ENCODE measurements at places on chromosomes 7 and 10. TPM values are rescaled to one million over a fixed set of nuclear protein-coding genes. Genes with fewer than 3 reads are reported as not detected.

MINDY3 gene
- 20.2 TPM for total RNA-seq

TFEC gene
- not detected for total RNA-seq

OR9A2 gene
- total RNA-seq: not detected

TRIM73 gene
- 0.50 TPM for total RNA-seq

DNA sequence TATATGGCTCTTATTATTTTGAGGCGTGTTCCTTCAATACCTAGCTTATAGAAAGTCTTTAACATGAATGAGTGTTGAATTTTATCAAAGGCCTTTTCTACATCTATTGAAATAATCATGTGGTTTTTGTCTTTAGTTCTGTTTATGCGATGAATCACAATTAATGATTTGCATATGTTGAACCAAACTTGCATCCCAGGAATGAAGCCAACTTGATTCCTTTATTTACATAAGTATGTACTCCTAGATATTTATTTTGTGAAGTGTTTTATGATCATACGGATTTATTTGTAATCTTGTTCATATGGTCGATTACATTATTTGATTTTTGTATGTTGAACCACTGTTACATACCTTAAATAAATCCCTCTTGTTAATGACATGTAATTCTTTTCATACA, 244.3 kb upstream of the KCND2 start:
- no peak for DNase-seq

BTBD16 gene
- not detected for total RNA-seq

RUFY2 gene
- 7.4 TPM for total RNA-seq

GRCh38 chr7:129307592-129307991, 82.8 kb downstream of the AHCYL2 start:
- DNase-seq: no peak

DNA sequence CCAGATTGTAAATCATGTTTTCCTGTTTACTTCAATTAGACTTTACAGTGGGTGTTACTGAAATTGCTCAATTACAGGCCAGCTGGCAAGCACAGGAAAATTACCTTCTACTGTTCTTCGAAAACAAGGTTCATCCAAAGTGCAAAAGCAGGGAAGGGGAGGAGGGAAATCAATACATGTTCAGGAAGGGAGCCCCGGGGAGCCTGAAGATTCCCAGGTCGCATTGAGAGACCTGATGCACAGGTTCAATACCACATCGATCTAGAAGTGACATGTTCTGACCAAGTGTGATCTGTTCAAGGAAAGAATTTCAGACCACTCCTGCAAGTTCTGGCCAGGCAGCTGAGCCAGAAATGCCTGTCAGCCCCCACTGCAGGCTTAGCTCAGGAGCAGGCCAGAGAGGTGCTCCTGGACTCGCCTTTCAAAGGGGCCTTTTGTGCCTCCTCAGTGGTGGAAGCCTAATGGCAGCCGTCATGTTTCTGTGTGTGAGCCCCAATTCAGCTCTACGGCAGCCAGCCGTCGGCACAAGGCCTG, 35.9 kb downstream of the FAM53B start:
- DNase-seq: no peak

H2BK1 gene
- total RNA-seq: not detected

- DNase-seq: no peak
Observed at GRCh38 chr10:8158193-8159071, 103.9 kb downstream of the GATA3 start.

DNAJC12 gene
- 42.8 TPM for total RNA-seq

DNA sequence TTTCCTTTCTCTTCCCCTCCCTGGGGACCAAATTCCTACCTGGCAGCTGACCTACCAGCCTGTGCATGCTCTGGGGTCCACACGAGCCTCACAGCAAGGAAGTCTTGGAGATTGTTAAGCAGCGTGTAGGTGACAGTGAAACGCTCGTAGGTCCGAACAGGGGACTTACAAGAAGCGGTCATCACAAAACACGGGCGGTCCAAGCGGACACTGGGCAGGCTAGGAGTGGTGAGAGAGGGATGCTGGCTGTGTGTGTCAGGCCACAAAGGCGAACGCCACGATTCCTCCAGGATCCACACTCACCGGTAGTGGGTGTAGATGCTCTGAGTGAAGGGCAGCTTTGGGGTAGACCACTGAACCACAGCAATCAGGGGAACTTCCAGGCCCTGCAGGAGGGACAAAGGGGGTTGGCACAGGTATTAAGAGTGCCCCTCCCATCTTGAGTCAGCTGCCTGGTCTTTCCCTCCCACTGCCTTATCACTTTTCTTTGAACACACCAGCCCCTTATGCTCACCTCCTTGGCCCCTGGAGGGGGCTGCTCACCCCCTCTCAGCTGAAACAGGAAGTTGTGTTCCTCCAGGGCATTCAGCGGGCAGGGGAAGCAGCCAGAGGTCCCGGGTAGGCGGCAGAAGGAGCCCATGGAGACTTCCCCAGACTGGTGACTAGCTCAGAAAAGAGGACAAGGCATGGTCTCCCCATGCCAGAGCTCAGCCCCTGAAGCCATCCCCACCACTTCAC, 2.0 kb downstream of the TRAPPC14 start:
- no peak for DNase-seq

OR2A2 gene
- total RNA-seq: not detected

CLDN12 gene
- 143 TPM for total RNA-seq

DNA sequence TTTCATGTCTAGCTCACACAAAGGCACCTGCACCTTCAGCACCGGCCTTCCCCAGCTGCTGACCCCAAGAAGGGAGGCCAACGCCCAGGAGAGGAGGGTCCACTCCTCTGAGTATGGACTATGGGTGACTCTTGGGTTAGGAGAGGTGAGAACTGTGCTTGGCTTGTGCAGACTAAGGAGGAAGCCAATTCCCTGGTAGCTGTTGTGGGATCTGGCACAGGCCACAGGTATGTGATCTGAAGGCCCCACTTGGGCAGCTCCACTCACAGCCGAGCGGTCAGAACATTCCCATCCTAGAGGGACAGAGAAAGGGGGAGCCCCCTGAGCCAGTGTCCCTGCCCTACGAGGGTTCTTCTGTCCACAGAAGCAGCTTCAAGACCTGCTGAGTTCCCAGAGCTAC, 52.8 kb upstream of the FIGNL1 start:
- no peak for DNase-seq

PSPH gene
- 357 TPM for total RNA-seq

GRCh38 chr7:140230516-140230860, 53.7 kb upstream of the KDM7A start:
- DNase-seq: no peak

IGF2BP3 gene
- 85.6 TPM for total RNA-seq

GRCh38 chr10:61974601-61975390, 73.3 kb downstream of the ARID5B start:
- DNase-seq: peak; percentile 90

DNA sequence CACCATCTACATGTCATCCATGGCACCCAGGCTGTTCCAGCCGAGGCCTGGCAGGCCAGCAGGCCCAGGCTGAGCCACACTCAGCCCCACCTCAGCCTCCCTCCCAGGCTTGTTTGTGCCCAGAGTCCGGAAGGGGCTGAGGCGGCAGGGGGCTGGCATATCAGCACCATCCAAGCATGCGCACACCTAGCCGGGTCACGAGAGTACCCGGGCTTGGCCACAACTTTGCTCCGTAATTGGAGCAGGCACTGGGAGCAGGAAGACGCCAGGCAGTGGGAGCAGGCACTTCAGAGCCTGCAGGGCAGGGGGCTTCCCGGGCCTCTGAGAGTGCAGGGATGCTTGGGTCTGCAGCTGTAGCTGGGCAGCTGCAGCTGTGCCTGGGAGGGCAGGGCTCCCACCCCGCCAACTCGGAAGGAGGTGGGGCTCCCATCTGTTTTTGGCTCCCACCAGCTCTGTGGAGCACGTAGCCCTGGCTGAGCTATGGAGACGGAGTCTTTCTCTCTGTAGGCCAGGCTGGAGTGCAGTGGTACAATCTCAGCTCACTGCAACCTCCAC, 15.2 kb upstream of the TSPAN15 start:
- DNase-seq: no peak

- peak; percentile 22 for DNase-seq
Observed at GRCh38 chr7:159068488-159068811, 76.2 kb downstream of the VIPR2 start.

- peak; percentile 87 for DNase-seq
Observed at GRCh38 chr7:73988197-73988596, 39.8 kb upstream of the ELN start.

LDB3 gene
- 0.88 TPM for total RNA-seq

HMX2 gene
- total RNA-seq: not detected

DNA sequence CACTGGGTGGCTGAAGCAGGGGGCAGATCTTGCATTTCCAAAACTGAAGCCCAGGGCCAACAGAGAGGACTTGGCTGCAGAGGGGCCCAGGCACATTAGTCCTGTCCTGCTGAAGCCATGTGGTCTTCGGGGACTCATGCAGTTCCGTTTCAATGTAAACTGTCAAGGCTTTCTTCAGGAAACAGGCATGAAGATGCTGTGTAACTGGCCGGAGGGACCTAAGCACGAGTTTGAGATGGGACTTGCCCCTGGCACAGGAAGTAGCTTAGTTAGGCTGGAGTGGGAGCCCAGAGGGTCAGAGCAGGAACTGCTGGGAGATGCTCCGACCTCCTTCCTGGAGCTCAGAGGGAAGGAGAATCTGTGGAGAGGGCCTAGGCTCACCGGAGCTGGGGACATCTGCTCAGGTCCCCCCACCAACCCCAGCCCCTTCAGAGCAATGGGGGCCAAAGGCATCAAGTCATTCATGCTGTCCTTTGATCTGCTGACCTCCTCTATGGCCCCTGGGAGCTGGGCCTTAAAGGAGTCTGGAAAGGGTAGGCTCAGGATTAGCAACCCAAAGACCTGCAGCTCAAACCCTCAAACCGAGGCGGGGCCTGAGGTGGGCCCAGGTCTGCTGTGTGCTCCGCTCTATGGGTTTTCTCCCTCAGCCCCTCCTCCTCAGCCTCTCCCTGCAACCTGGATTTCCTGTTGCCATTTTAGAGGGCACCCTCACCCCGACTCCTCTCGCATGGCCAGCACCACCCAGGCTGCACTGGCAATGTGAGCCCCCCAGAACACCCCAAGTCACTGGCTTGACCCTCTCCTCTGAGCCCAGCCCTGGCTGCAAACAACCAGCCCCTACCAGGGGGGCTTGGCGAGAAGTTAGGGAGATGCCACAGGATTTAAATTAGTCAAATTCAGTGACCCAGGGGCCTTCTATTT, 4.4 kb upstream of the MNX1 start:
- no peak for DNase-seq

DNA sequence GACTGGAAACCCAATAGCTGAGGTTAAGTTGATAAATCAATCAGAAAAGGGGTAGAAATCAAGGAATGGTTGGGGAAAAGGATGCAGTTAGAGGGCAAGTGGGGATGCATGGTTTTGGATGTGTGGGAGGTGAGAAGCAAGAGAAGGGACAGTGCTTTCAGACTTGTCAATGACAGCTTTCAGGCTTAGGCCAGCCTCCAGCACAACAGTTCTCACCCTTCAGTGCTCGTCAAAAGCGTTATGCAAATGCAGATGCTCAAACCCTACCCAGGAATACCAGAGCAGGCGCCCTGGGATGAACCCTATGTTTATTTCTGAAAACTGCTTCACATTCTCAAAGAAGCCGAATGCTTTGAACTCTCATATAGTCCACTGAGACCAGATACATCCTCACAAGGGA, 74.0 kb downstream of the AOAH start:
- DNase-seq: no peak

DNA sequence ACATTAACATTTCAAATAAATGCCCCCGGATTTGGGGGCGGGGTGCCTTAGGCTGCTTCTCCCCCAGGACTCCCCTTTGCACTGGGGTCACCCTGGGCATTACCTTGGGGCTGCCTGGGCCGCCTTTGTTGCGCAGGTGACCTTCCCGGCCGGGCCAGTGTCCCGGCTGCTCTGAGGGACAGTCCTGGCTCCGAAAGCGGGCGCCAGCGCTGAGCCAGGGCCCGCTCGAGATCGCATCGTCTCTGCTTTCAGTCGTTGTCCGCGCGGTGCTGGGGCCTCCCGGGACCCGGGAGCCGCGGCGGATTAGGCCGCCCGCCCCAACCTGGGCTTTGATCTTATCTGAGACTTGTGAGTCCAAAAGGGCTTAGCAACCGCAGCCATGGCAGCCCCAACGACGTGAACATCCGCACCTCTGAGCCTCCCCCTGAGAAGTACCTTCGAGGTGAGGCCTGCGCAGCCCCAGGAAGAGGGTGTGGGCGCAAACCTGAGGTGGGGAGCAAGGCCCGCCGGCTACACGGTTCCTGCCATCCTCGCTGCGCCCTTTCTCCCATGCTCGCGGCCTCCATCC, 14.8 kb upstream of the WAPL start:
- DNase-seq: no peak

DNA sequence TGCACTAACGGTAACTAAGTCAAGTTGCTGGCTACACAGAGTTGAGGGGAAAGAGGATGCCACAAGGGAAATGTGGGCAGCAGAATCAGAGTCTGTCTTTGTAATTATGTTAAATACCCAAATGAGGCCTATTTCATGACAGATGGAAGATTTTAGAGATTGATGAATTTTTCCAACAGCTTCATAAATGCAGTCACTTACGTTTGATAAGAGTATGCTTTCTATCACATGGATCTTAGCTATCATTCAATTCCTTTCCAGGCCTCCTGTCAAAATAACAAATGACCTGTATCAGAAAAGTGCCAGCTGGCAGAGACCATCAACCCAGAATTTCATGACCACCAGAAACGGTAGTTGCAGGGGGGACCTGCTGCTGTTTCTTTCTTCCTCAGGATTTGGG, 148.4 kb upstream of the PLPP4 start:
- DNase-seq: no peak

DNA sequence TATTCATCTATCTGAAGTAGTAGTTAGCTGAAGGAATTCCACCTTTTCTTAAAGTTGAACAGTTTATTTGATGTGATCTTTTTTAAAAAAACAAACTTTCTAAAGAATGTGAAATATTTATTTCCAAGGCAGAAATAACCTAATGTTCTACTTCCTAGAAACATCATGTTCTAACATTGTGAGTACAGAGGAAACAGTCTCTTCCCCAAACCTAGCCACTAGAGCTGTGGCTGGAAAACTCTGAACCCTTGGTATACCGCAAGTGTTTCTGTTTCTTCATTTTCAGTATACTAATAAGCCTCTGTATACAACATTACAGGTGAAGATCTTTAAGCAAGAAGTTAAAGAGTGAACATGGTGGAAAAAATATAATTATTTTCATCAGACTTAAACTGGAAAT, 35.1 kb downstream of the NOC3L start:
- DNase-seq: no peak

TLL2 gene
- total RNA-seq: 0.11 TPM

- DNase-seq: no peak
Observed at GRCh38 chr7:143399151-143399550, 9.5 kb downstream of the EPHA1 start.

GRCh38 chr10:13690281-13690825, 103.6 kb downstream of the PRPF18 start:
- DNase-seq: no peak

SPDYE2 gene
- total RNA-seq: not detected

GRCh38 chr7:145534301-145534700, 582.3 kb upstream of the CNTNAP2 start:
- no peak for DNase-seq

IL6 gene
- 20.5 TPM for total RNA-seq

DNA sequence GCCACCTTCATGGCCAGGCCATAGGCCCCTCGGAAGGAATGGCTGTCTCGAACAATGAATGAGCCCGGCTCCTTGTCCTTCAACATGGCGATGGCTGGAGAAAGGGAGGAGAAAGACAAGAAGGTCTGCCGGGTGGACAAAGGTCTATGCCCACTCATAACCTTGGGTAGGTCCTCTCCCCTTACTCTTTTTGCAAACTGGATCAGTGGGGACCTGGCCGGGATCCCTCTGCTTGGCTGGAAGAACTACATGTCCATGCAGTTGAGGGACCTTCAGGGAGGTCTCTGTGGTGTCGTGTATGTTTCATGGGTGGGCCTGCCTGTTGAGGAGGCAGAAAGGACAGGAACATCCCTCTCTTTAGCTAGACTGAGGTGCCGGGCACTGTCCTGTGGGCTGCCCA, 284.8 kb downstream of the TNS3 start:
- DNase-seq: no peak

- DNase-seq: no peak
Observed at GRCh38 chr7:102415685-102416225, 17.6 kb upstream of the ORAI2 start.

Measured in SK-MEL-5 (cell line).